ENCODE measurements at places on chromosomes 16 and 17. TPM values are rescaled to one million over a fixed set of nuclear protein-coding genes. Genes with fewer than 3 reads are reported as not detected.

DNA sequence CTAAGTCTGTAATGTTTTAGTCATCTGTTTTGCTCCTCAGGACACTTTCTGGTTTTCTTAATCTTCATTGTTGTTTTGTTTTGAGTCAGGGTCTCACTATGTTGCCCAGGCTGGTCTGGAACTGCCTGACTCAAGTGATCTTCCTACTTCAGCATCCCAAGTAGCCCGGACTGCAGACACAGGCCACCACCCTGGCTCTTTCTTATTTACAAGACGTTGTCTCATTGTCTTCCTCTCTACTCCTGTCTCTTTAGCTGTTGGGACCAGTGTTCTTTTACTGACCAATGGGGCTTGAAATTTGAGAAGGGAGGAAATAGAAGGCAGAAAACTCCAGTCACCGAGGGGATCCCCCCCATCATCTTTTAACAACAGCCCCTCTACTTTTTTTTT is 1.2 kb downstream of the SCPEP1 start:
- no peak for DNase-seq

DNA sequence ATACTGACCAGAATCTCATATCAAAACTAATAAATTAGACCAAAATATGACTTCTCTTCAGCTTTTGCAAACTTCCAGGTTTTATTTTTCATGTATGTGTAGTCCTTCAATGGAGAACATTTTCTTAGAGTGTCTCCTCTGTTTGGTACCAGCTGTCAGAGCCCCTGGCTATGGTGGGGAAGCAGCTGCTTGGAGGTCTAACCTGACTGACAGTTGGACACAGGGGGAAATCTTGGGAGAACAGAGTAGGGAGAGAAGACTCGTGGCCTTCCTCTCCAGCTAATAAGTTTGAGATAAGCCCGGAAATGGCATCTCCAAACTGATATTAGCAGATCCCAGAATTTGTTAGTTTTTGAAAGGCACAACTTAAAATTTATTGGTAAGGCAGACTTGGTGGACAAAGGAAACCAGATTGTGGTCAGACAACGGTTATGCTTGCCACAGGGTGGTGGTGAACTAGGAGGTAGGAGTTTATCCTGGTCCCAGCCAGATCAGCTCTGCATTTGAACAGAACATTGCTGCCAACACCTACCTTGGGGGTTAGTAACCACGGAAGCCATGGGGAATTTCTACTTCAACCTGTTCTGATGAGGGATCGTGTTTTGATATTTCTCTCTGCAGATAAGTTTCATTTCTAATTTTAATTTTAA is 39.2 kb upstream of the IRX3 start:
- no peak for DNase-seq

DNA sequence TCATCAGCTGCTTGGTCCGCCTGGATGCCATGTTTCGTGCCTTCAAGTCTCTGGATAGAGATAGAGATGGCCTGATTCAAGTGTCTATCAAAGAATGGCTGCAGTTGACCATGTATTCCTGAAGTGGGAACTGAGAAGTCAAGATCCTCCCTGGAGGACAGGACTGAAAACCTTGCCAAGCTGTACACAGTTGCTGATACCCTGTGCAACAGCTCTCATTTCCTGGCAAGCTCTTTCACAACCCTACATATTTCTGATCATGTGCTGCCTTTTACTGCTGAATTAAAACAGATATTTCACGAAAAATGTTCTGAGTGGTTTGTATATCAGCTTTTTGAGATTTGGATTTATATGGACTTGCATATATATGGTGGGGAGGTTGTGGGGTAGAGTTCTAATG is 898 bp downstream of the CAPNS2 start:
- no peak for DNase-seq

- DNase-seq: no peak
Measured at GRCh38 chr17:8474826-8475225, 39.1 kb downstream of the NDEL1 start.

GRCh38 chr16:23148166-23148512 is 1.1 kb downstream of the USP31 start:
- DNase-seq: no peak

- DNase-seq: no peak
Measured at GRCh38 chr17:39513309-39513708, 52.0 kb downstream of the CDK12 start.

DNA sequence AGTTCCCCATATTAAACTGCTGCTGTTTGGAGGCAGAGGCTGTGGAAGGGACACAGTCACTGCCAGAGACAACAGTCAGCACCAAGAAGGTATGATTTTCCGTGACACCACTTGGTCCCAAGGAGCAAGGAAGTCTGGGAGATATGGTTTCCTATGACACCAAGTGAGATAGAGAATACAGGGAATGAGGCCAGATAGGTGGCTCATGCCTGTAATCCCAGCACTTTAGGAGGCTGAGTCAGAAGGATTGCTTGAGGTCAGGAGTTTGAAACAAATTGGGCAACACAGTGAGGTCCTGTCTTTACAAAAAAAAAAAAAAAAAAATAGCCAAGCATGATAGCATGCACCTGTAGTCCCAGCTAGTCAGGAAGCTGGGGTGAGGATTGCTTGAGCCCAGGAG is 90.8 kb downstream of the ABCC12 start:
- DNase-seq: no peak

GRCh38 chr17:50266384-50267073 is 7.7 kb upstream of the TMEM92 start:
- no peak for DNase-seq

GRCh38 chr16:31221357-31222160 is 4.6 kb upstream of the PYDC1 start:
- no peak for DNase-seq

DNA sequence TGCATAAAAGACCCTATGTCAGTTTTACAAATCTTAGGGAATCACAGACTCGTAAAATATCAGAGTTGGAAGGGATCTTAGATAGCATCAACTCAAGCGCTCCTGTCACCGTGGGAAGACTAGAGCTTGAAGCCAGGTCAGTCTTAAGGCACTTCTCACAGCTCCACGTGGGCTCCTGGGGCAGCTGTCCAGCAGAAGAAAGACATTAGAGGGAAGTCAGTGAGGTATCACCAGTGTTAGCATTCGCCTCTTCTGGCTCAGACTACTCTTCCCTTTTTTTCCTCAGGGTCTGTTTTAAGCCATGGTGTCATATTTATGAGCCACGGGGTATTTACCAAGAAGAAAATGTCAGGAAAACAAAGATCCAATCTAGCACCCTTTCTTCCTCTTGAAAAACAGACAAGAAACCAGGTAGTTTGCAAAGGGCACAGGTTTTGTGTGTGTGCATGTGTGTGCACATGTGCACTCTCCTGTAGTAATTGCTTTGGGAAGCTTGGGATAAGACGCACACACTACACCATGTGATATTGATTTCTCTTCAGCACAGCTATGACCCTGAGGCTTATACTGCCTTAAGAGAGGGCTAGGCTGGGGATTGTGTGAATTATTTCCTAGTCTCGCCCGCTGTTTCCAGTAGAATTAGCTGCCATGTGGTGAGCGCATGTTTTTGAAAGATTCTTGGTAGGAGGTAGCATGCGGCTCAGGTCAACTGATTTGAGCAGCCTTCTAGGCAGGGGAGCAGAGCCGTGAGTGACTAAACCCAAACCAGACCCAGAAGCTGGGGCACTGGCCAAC is 61.0 kb upstream of the ELAC2 start:
- no peak for DNase-seq

Gene TBC1D3K
- not detected for total RNA-seq
